ENCODE measurements at places on chromosomes 5 and 9.

GRCh38 chr9:137222190-137223077, at the start of gene RNF208:
TSS of gene RNF208 (minus strand) at chr9:137222240. CDS start at chr9:137221212, 1,028 bp downstream.
- no peak for DNase-seq

- DNase-seq = no peak
Measured at GRCh38 chr9:89743216-89743572, 138.4 kb downstream of the GADD45G start.

- no peak for DNase-seq
Measured at GRCh38 chr9:6628704-6629103, 16.8 kb downstream of the GLDC start.

DNA sequence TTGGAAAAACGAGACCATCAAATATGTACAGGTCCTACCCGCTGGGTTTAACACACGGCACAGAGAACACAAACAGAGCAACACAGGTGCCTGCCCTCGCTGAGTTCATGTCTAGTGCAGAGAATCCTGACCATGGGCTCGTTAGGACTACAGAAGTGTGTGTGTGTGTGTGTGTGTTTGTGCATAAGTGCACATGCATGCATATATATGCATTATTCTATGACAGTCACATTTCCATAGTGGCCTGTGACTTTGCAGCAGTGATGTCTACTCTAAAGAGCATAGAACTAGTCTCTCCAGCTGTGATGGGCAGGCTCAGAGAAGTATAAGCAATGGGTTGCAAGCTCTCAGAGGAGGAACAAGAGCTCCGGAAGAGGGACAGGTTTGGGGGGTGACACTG, 27.7 kb downstream of the ORM2 start:
- DNase-seq = no peak

- DNase-seq = peak; percentile 78
Measured at GRCh38 chr9:35489313-35490154, at the start of gene RUSC2. TSS of gene RUSC2 (plus strand) at chr9:35490111. CDS start at chr9:35546522, 56,411 bp downstream.

DNA sequence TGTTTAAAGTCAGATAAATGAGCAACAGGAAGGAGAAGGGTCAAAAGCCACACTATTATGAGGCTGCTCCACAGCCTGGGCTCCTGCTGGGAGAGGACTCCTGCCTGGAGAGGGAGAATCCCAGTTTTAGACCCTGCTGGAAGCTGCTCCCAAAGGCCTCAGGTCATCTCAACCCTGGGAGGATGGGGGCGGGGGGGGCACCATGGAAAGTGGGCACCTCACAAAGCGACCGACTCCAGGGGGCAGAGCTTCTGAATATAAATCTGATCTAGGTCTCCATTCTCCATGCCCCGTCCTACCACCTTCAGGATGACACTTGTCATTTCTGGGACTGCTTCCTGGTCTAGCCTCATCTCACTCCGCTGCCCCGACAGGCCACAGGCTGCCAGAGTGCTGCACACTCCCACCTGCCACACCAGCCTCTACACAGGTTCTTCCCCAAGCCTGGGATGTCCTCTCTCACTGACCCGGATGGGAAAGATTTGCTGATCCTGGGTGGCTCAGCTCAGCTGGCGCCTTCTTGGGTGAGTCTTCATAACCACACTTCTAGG, 183.4 kb downstream of the GAPVD1 start:
- no peak for DNase-seq

GRCh38 chr9:2125906-2126305, 110.8 kb downstream of the SMARCA2 start:
- DNase-seq = no peak

GRCh38 chr9:86534572-86535258, 180.5 kb upstream of the TUT7 start:
- no peak for DNase-seq

- no peak for DNase-seq
Measured at GRCh38 chr5:44568519-44568918, 179.3 kb upstream of the FGF10 start.

- no peak for DNase-seq
Measured at GRCh38 chr5:178941361-178941760, 363 bp downstream of the ZNF454 start.

- DNase-seq = no peak
Measured at GRCh38 chr5:34688015-34688810, 32.1 kb downstream of the RAI14 start.

GRCh38 chr5:147673266-147673665, 109.3 kb downstream of the JAKMIP2 start:
- DNase-seq = no peak

GRCh38 chr9:78101247-78101646, 69.6 kb upstream of the GNAQ start:
- no peak for DNase-seq

DNA sequence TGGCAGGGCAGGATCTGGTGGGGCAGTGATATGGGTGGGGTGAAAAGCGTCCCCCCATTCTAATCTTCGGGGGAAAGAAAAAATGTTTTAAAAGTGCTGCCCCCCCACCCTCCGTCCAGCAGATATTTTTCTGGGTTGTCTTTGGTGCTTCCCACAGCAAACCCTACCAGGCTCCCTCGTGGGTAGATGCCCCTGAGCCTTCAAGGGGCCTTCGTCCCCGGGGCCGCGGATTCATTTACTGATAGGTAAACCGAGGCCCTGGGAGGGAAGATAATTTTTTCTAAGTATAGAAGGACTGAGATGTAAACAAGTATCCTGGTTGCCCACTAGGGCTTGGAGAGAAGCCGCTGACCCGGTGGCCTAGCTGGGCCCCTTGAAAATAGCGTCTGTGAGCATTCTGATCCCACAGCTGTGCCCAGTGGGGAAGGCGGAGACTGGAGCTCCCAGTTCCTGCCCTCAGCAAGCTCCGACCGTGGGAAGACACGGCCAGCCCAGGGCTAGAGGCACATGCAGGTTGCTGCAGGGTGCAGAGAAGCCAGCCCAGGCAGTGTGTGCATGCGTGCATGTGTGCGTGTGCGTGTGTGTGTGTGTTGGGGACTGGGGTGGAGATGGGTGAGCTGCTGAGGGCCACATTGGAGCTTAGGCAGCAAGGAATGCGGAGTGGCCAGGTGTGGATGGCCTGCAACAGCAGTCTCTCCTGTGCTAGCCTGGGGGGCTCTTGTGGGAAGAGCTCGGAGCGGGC, 6.0 kb upstream of the RXRA start:
- no peak for DNase-seq

GRCh38 chr5:34977934-34978613, 48.7 kb downstream of the DNAJC21 start:
- DNase-seq = no peak

DNA sequence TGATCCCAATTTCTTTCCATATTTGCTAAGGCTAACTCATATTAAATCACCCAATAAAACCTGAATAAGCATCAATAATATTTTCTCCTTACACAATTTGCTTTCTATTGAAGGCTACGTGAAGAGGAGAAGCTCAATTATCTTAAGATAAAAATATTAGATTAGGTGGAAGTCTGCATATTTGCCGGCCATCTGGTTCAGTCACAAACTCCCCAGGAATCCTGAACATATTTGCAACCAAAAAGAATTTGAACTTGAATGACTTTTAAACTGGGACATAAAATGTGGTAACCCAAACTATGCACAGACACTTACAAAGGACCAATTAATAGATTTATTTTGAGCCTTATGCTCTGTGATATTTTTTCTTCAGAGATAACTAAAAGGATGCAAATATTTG, 92.3 kb downstream of the HAPLN1 start:
- no peak for DNase-seq

- no peak for DNase-seq
Measured at GRCh38 chr5:84383816-84384603, 670 bp downstream of the EDIL3 start.

GRCh38 chr5:10849278-10849677, 88.2 kb upstream of the DAP start:
- DNase-seq = no peak

DNA sequence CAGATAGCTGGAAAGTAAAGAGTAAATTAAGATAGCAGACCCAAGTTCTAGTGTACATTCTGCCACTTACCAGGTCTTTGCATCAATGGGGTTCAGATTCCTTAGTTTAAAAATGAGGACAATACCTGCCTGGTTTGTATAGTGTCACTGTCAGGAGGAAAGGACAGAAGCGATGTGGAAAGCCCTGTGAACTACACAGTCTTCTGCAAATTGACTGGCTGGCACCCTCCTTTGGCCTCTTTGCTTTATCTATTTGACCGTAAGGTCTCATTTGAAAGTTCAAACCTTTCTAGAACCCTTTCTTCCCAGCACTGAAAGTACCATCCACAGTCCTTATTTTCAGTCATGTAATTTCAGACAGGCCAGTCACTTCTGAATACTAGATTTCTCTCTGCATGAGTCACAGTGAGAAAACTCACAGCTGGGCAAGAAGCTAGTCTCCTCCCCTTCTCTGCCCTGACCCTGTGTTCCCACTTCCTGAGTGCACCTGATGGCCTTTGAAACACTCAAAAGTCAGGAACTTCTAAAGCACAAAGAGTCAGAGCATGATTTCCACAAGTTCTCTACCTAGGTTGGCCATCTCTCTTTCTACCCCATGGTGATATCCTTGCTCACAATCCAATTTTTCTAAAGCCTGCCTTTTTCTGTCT, 91.3 kb upstream of the RASEF start:
- DNase-seq = no peak

GRCh38 chr9:129828051-129828450, 4.1 kb upstream of the TOR1A start:
- no peak for DNase-seq

DNA sequence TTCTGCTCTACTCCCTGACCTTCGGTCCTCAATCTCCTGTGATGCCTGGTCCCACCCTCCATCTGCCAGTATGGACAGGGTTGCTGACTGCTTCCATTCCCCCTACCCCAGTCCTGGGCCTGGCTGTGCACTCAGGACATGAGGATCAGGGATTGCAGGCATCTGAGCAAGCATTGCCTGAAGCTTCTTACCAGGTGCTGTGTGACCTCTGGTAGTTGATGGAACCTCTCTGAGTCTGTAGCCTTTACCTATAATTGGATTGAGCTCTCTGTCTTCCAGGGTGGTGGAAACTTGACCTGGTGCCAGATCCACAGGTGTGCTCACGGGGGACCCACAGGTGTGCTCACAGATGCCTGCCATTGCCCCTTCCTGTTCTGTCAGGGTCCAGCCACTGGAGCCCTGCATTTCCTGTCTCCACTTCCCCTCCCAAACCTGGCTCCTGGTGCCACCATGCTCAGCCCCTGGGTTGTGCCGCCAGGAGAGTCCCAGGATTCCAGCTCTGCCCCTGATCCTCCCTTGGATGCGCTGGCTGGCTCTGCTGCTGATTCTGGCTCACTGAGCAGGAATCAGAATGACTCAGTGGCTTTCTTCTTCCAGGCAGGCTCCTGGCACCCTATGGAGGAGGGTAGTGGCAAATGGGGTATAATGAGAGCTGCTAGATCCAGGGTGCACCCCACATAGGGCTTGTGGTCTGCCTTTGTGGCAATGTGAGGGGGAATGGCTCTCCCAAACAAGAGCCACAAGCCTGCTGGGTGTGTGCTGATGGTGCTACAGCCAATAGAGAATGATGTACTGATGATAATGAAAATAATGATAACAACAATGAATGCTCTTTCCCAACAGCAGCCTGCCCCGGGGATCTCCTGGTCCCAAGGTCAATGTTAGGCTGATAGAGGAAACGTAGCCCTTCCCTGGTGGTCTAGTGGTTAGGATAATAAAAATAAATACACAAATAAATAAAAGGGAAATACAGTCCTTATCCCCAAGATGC, 35.2 kb upstream of the PSD2 start:
- DNase-seq = no peak

- no peak for DNase-seq
Measured at GRCh38 chr5:133397348-133397747, 215.0 kb downstream of the FSTL4 start.

GRCh38 chr9:3828495-3828894, 302.7 kb upstream of the RFX3 start:
- no peak for DNase-seq

DNA sequence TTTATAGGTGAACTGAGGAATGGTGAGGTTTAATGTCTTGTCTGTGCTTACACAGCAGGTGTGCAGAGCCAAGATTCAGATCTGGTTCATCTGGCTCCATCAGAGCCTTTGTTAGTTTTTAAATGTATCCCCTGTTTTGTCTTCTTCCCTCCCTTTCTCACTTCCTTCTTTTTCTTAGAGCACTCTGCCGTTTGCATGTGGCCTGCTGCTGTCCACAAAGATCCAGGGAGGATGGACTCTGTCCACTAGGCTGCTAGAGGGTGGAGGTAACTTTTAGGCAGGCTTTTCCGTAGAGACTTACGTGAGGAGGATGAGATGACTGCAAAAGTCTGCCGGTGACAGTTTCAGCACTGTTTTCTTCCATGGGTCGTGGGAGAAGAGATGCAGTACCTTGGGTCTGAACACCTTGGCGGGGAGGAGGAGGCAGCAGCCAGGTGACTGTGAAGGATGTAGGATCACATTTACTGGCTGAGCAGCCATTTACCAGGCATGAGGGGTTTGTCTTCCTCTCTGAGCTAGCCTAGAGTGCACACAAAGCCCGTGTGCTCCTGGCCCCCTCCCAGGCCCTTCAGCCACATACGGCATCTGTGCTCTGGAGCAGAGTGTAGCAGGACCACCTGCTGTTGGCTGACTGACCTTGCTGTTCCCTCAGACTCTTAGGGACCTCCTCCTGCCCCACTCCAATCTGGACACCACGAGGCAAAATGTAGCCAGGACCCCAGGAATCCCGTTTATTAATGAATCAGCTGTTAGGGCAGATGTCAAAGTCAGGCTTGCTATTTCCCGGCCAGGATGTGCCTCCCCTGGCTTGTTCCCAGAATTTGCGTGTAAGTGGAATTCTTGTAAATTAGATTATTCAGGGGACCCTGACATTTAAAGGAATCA, 1.8 kb downstream of the NTMT1 start:
- no peak for DNase-seq

DNA sequence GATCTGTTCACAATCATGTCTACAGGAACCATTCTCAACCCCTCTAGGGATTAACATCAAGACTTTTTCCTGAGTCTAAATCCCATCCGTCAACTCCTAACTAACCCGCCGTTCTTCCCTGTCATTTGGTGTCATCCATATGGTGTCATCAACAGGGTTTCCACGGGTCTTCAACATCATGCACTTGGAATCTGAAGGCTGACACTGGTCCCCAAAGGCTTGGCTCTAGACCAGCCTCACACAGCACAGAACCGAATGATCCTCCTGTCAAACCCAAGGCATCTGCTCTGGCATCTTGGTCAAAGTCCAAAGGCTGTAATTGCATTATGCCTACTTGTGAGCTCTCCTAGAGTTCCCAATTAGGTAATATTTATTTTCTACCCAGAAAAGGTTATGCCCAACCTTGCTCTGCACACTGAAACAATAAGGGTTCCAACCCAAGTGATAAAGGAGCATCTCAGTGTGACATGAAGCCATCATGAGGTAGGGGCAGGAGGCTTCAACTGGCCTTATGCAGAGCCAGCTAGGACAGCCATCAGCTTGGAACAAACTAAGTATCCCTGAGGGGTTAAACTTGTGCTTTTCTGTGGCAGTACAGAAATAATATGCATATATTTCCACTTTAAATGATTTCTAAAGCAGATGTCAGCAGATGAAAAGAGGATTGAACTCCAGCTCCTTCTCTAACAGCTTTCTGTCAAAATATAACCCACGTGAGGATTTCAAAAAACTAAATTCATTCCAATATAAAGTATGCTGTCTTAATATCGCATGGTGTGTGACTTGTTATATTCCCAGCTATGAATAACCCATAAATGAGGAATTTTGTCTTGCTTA, 13.9 kb downstream of the ENC1 start:
- no peak for DNase-seq

GRCh38 chr5:57494104-57495098, 11.8 kb upstream of the ACTBL2 start:
- DNase-seq = no peak
